ENCODE measurements at places on chromosomes 5 and 9. TPM values are rescaled to one million over a fixed set of nuclear protein-coding genes. Genes with fewer than 3 reads are reported as not detected.

The PCDHB5 gene
- total RNA-seq: 1.5 TPM

The FBLL1 gene
- not detected for total RNA-seq

- no peak for DNase-seq
Observed at GRCh38 chr5:55037046-55037771, 13.2 kb downstream of the GZMK start.

DNA sequence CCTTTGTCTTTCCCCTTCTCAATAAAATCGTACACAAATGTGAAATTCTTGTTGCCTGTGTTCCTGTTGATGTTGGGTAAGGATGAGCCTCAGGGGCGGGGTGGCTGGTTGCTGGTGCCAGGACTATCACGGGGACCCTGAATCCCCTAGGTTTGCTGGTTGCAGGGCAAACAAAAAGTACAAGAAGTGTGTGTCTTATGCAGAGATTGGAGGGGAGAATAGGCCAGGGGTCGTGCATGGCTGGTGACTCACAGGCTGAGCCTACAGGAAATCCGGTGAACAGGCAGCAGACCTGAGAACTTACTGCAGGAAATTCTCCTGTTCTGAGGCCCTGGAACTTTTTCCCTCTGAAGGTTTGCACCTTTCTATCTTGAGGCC, 5.5 kb downstream of the ANXA2R start:
- no peak for DNase-seq

- no peak for DNase-seq
Observed at GRCh38 chr9:137500666-137501397, 41.7 kb upstream of the NSMF start.

GRCh38 chr5:174504266-174504726, 220.1 kb upstream of the MSX2 start:
- DNase-seq: no peak

GRCh38 chr5:43000111-43000840, 39.8 kb downstream of the ANXA2R start:
- DNase-seq: no peak

- DNase-seq: no peak
Observed at GRCh38 chr5:9361835-9362234, 184.0 kb downstream of the SEMA5A start.
